Psoas muscle (tissue), 8 donors: ENCODE measurements at places on chromosomes 12 and 14. TPM values are rescaled to one million over a fixed set of nuclear protein-coding genes. Genes with fewer than 3 reads are reported as not detected.
A peak's percentile ranks its signal among the peaks of the same experiment; 100 is the strongest.

Gene GPR84
- 0.40 TPM for total RNA-seq

Gene HOXC6
- 5.2 TPM for total RNA-seq

Gene ADGRD1
- 2.1 TPM for total RNA-seq

Gene KRT74
- total RNA-seq, result not detected

Gene HOXC4
- total RNA-seq, result 1.6 TPM

- H3K36me3 ChIP-seq, result no peaks in the 10 kb centered on the region
- no peaks in the 10 kb centered on the region for H3K27me3 ChIP-seq
- H3K4me1 ChIP-seq, result no peaks in the 10 kb centered on the region
- H3K27ac ChIP-seq, result no peak overlapping the region
- no peak for DNase-seq
These were observed 490.1 kb downstream of the PCNX1 start for GRCh38 chr14:71397371-71397770.

- H3K4me3 ChIP-seq, result no peak overlapping the region
- no peak overlapping the region for H3K27ac ChIP-seq
- H3K4me1 ChIP-seq, result peaks cover 4% of the 10 kb centered on the region
- no peak for DNase-seq
- H3K27me3 ChIP-seq, result no peaks in the 10 kb centered on the region
- H3K36me3 ChIP-seq, result no peaks in the 10 kb centered on the region
These were observed 291.5 kb downstream of the FUT8 start for GRCh38 chr14:65703996-65704395.

DNA sequence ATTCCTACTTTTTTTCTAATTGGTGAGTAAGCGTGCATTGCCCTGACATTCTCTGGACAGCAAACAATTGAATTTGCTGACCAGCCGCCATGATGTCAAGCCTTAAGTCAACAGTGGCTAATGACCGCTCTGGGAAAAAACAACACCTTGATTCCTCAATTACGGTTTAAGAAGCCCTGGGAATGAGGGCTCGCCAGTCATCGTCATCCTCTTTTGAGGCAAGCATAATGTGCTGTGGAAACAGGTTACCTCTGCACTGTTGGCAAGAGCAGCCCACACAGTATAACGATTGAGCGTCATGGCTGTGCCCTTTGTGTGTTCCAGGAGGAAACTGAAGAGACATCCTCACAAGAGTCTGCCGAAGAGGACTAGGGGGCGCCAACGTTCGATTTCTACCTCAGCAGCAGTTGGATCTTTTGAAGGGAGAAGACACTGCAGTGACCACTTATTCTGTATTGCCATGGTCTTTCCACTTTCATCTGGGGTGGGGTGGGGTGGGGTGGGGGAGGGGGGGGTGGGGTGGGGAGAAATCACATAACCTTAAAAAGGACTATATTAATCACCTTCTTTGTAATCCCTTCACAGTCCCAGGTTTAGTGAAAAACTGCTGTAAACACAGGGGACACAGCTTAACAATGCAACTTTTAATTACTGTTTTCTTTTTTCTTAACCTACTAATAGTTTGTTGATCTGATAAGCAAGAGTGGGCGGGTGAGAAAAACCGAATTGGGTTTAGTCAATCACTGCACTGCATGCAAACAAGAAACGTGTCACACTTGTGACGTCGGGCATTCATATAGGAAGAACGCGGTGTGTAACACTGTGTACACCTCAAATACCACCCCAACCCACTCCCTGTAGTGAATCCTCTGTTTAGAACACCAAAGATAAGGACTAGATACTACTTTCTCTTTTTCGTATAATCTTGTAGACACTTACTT is 138.9 kb downstream of the HMGA2 start:
- no peaks in the 10 kb centered on the region for H3K27me3 ChIP-seq
- H3K36me3 ChIP-seq, result no peaks in the 10 kb centered on the region
- H3K4me1 ChIP-seq, result no peaks in the 10 kb centered on the region
- no peak overlapping the region for H3K27ac ChIP-seq
- DNase-seq, result no peak
- no peak overlapping the region for H3K4me3 ChIP-seq

DNA sequence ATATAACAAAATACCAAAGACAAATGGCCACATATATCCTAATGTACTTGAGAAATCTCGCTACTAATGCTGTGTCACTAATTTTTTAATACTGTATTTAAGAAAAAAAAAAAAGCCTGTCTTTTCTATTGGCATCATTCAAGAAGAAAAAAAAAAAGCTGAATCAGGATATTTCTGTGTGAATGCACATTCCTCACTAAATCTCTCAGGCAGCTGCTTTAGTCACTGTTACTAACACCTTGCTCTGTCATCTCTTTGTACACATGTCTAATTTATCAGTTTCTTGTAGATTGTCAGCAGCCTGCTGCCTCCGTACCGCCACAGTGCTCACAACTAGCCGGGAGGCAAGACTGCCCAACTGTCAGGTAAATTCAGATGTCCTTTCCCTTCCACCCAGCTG is 32.0 kb upstream of the FGD4 start:
- H3K4me3 ChIP-seq, result no peak overlapping the region
- DNase-seq, result no peak
- H3K4me1 ChIP-seq, result no peaks in the 10 kb centered on the region

DNA sequence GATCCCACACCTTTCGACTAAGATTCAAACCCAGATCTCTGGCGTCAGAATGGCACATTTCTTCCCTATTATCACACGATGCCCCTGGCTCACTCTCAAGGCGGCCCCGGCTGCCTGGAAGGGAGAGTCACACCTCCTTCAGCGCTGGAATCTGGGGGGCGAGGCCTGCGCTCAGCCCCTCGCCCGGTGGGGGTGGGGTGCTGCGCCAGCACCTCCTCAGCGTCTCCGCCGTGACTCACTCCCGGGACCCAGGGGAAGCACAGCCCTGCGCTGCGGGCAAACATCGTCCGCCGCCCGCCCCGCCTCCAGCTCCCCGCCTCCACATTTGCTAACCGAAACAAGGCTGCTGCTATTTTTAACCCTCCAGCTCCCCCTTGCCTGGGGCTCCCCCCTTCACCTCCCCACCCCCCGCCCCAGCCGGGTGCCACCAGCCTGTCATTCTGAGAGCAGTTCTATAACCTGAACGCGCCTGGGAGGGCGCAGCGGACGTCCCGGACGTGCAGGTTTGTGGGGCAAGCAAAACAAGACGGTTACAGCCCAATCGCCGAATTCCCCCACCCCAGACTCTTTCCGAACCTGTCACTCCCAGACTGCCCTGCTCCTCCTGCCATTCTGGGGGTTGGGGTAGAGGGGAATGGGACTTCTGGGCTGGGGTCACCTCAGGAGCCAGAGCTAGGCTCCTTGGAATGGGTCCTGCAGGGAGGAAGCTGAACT is 6.7 kb downstream of the HDAC7 start:
- peak overlapping the region; percentile 97 for H3K27ac ChIP-seq
- peak; percentile 95 for DNase-seq
- peak overlapping the region; percentile 63 for H3K4me3 ChIP-seq
- H3K36me3 ChIP-seq, result no peaks in the 10 kb centered on the region

- H3K27me3 ChIP-seq, result no peaks in the 10 kb centered on the region
- H3K27ac ChIP-seq, result no peak overlapping the region
- no peak overlapping the region for H3K4me3 ChIP-seq
- no peaks in the 10 kb centered on the region for H3K36me3 ChIP-seq
- no peak for DNase-seq
- no peaks in the 10 kb centered on the region for H3K4me1 ChIP-seq
These were observed 138.7 kb downstream of the BRMS1L start for GRCh38 chr14:35964697-35965286.

DNA sequence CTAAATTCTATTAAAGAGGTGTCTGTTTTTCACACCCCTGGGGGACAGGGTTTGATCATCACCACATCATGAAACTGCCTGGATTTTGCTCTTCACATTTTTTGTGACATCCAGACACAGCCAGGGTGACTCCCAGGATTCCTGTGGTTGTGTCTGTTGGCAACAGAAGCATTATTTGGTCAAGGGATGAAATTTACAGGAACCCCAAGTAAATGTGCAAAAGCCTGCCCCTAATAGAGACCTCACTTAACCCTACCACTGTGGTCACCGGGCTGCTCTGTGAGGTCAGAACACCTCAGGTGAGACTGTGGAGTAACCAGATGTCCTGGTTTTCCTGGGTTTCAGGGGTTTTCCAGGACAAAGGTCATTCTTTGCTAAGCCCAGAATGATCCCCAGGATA is 103.8 kb downstream of the DAD1 start:
- no peaks in the 10 kb centered on the region for H3K36me3 ChIP-seq
- H3K4me3 ChIP-seq, result no peak overlapping the region
- DNase-seq, result no peak
- peaks cover 5% of the 10 kb centered on the region for H3K27me3 ChIP-seq
- H3K27ac ChIP-seq, result no peak overlapping the region

DNA sequence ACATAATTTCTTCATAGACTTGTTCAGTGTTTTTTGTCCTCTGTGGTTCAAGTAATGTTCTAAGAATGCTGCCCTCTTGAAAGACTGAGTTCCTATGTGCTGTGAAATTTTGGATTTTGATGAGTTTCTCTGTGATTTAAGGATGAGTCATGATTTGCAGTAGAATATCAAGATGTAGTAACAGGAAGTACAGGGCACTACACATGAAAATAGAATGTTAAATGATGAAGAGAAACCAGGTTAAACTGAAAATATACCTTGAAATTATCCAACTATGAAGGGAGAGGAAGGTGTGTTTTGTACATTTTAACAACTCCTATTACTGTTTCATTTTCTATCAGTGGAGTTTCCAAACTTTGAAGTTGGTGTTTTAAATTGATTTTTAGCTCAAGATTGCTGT is 4.8 kb downstream of the ELK3 start:
- no peak for DNase-seq
- no peaks in the 10 kb centered on the region for H3K27me3 ChIP-seq
- no peak overlapping the region for H3K27ac ChIP-seq
- no peaks in the 10 kb centered on the region for H3K4me1 ChIP-seq
- H3K4me3 ChIP-seq, result no peak overlapping the region

- no peaks in the 10 kb centered on the region for H3K4me1 ChIP-seq
- H3K36me3 ChIP-seq, result no peaks in the 10 kb centered on the region
- no peak overlapping the region for H3K4me3 ChIP-seq
- no peak for DNase-seq
These were observed 114.8 kb downstream of the RIMBP2 start for GRCh38 chr12:130601327-130601726.
